ENCODE measurements at places on chromosomes 11 and 22.

DNA sequence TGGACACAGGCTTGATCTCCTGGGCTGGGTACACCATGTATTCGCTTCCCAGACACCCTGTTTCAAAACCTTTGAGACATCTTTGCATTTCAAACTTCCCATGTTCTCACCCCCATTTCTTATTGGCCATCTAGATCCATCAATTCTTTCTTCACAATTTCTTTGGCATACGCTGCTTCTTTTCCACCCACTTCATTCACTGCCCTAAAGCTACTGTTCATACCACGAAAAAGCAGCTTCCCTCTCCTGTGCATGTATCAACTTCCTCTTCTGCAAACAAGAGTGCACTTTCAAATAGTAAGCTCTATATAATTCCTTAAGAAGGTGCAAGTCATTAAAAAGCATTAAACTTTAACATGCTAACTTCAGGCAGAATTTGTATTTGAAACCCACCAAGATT lies 21.4 kb downstream of the UVRAG start:
- no peak for DNase-seq

GRCh38 chr11:123457187-123457770 lies 27.2 kb downstream of the GRAMD1B start:
- DNase-seq, result no peak

DNA sequence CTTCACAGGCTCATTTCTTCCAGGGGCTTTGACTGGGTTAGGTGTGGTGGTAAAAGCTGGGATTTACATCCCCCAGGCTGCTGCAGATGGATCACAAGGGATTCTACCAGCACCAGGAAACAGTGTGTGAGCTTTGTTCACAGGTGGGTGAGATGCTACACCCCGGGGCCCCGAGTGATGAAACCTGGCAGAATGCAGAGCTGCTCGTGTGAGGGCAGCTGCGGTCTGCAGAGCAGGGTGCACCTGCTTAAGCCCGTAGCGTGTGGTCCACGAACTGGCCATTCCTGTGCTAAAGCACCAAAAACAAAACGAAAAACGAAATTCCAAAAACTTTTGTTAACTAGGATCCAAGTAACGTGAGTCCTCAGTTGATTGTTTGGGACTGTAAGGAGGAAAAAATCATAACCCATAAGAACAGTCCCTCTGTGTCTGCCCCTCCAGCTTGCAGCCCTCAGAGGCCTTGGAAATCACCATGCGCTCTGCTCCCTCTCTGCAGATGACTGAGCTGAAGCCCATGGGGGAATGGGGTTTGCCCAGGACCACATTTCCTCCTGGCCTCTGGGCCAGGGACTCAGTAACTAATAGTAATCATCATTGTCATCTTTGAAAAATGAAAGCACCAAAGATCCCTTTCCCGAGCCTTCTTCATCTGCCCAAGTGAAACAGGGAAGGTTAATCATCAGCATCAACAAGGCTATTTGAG lies 24.6 kb downstream of the ELF5 start:
- DNase-seq, result no peak

- DNase-seq, result no peak
Observed at GRCh38 chr11:84799112-84799511, 828.0 kb downstream of the DLG2 start.

- no peak for DNase-seq
Observed at GRCh38 chr11:101707477-101707876, 123.7 kb upstream of the TRPC6 start.

DNA sequence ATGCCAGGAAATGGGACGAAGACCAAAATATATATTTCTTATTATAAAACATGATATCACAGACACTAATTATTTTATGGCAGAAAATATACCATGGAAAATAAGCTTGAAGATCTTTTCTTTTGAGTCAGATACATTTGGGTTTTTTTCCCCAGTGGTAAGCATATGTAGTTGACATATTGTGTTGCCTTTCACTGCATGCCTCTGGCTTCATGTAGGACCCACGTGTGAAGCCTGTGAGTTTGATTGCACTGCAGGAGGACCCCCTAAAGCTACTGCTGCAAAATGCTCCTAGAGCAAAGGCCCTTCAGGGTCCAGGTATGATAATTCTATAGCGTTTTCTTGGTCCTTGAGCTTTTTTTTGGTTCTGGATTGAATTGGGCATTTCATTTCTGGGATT lies 190.7 kb upstream of the KIRREL3 start:
- DNase-seq, result no peak

GRCh38 chr11:12516387-12517105 lies 139.2 kb downstream of the PARVA start:
- DNase-seq, result no peak

GRCh38 chr22:23754980-23755636 lies 883 bp upstream of the VPREB3 start:
- DNase-seq, result no peak

GRCh38 chr11:75432911-75433321 lies at the start of gene KLHL35:
KLHL35 (minus strand) TSS chr11:75433203; CDS start chr11:75430629, 2,574 bp downstream.
- no peak for DNase-seq

DNA sequence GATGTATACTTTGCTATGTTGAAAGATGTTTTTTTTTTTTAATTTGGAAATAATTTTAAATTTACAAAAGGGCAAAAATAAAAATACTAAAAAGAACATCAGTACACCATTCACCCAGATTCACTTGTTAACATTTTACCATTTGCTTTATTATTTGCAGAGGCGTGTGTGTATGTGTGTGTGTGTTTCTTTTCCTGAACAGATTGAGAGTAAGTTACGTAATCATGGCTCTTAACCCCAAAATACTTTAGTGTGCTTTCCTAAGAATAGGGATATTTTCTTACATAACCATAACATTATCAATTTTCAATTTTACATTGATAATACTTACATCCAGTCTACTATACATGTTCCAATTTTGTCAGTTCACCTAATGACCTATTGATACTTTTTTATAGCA lies 91.5 kb upstream of the HORMAD2 start:
- peak; percentile 36 for DNase-seq

GRCh38 chr11:132134322-132134721 lies 763.9 kb downstream of the NTM start:
- no peak for DNase-seq

GRCh38 chr11:80718611-80719291 lies 1277.9 kb upstream of the TENM4 start:
- DNase-seq, result no peak

DNA sequence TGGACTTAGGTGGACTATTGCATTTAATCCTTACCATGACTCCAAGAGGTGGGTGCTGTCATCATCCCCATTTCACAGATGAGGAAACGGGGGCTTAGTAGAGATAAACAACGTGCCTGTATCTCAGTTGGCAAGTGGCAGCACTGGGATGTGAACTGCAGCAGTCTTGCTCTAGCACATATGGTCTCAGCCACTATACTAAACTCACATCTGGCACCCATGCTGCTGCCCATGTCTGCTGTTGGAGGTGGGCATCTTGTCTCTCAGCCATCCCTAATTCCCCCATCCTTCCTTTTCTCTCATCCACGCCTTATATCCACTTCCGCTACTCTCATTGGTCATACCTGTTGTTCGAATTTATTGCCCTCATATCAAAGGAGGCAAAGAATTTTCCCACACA lies 3.8 kb downstream of the PRG3 start:
- DNase-seq, result peak; percentile 26

DNA sequence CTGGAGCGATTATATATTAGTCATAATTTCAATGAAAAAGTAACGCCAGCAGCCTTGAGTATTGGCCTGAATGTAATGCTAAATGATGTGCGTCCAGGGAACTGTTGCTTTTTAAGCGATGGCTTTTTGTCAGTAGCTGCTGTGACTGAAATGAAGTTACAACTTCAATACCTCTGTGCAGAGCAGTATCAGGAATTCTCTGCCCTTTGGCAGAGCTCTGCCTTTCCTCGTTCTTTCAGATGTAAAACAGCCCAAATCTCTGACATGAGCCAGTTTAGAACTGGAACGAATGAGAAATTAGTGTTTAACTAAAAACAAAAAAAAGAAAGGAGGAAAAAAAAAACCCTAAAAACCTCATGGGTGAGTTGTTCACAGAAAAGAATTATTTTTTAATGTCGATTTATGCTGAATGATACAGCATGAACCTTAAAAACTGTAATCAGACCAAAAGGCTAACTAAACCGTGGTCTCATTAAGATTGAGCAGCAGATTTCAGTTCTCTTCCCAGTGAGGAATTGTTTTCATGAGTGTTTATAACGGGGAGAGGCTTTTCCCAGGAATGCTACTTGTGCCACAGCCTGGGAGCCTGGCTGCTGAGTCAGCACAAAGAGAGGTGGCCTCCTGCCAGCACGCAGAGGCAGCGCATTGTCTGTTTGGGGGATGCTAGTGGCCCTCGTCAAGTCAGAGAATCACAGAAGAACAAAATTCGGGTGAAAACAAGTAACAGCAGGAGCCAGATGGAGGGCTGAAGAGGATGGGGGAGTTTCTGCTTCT lies 146.2 kb upstream of the RASSF10 start:
- DNase-seq, result peak; percentile 92

- DNase-seq, result peak; percentile 11
Observed at GRCh38 chr22:44172370-44173108, 8.2 kb upstream of the PARVG start.

- no peak for DNase-seq
Observed at GRCh38 chr11:128663824-128664223, 30.0 kb upstream of the FLI1 start.

DNA sequence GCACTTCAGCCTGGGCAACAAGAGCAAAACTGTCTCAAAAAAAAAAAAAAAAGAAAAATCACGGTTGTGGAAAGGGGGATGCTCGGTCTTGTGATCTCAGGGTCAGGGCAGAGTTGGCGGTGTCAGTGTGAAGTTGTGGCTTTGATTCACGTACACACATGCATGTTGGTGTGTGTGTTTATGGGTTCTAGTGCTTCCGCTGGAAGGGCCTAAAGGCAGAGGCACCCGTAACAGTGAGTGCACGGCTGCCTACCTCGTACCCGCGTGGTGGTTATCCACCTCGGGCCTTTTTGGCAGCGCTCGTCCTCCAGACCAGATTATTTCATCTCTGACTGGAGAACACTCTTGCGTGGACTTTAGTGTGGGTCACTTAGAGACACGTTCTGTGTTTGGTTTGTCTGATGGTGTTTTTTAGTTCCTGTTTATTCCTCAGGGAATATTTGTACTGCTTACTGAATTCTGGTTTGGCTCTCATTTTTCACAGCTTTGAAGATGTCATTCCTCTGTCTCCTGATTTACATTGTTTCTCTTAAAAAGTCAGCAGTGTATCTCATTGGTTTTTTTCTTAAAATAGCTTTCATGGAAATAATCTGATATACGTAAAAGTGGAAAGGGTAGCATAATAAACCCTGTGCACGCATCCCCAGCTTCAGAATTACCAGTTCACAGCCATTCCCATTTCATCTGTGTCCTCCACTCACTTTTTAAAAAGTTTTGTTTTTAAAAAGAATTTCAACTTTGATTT lies 15.6 kb downstream of the ZBED4 start:
- DNase-seq, result no peak

- DNase-seq, result no peak
Observed at GRCh38 chr22:39215070-39215396, 29.7 kb downstream of the PDGFB start.

DNA sequence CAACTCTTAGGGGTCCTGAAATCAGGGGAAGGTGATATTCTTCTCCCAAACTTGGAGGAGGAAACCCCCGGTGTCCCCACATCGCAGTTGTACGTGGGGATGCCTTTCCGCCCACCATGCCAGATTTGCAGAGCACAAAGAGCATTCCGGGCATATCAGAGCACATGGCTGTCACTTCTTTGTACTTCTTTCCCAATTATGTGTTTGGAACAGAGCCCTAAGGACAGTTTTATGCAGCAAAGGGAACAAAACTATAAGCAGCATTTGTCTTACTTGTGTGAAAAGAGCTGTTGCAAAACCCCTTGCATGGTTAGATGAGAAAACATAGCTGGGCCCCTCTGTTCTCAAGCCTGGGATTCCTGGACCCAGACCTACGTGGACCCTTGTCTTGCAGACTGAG lies 41.2 kb downstream of the NTM start:
- DNase-seq, result no peak

DNA sequence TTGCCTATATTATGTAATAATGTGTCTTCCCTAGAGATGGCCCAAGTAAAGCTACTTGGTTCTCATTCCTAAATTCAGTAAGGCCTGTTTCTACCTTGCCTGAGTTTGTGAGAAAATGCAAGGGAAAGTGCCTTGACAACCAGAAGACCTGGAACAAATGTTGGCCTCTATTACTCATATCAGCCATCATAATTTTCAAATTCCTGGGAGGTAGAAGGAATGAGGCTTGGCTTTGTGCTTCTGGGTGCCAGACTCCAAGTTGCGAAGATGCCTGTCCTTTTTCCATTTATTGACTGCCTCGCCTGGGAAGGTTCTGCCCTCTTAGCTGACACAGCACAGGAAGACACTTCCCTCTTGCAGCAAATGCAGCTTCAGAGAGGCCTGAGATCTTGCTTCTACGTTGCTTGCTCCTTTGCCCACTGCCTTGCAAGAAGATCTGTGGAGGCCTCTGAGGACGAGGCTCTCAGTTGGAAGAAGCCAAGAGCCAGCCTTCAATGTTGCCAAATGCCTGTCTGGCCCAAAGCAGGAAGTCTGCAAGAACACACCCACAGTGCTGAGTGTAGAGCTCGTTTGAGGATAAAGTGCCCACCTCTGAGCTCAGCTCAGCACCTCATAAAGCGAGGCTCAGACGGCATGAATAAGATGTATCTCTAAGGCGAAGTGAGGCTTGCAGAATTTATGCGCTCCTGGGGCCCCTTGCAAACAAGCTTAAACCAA lies 120.1 kb downstream of the GALNT18 start:
- DNase-seq, result no peak

DNA sequence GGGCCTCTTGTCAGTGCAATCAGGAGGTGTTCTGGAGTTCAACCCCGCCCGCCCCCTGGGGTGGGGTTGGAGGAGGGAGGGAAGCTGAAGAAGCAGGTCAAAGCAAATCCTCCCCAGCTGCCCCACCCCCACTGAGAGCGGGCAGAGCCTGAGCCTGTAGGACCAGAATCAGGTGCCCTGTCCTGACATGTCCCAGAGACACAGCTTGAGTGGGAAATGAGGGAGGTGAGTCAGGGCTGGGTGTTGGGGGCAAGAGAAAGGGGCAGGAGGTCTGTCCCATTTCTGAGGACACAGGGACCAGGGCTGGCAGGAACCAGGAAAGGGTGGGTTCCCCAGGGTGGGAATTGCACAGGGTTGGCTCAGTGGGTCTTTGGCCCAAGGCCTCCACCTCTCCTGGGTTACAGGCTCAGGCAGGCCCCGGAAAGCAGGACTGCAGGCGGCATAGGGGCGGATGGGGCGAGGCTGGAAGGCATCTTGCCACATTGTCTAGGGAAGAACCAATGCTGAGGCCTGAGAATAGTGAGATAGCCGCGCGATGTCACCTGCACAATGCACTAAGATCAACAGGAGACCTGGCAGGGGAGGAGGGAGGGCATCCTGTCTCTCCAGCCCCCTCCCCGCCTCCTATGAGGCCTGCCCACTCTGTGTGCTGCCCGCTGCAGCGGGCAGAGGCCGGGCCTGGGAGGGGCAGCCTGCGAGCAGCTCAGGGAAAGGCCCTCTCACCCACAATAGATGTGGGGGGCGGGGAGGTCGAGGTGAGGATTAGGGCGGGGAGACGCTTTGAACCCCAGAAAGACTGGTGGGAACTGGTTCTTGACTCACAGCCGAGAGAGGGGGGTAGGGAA lies 32.4 kb downstream of the NECTIN1 start:
- DNase-seq, result no peak

DNA sequence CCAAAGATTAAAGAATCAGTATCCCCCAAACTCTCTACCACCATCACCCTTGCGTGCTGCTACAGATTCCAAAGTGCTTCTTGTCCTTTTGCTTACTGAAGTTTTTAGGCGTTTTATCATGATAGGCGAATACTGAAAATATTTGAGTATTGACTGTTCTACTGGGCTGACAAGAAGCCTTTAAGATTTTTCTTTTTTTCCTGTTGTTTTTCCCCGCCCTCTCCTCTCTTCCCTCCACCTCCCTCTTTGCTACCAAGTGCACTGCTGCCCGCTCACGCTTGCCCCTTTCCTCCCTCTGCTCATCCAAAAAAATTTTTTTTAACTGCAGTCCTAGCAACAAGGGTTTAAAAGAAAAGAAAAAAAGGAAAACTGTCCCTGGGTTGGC lies 679 bp downstream of the SPCS2 start:
- DNase-seq, result peak; percentile 37

Data from AG10803 (cell line).